Suprapubic skin (tissue), 4 donors: ENCODE measurements at places on chromosomes 1 and 21. TPM values are rescaled to one million over a fixed set of nuclear protein-coding genes. Genes with fewer than 3 reads are reported as not detected.

Gene RCSD1
- 1.3 TPM for total RNA-seq

Gene TENT5C
- 2.7 TPM for total RNA-seq

Gene SPRR2G
- 10.7 TPM for total RNA-seq

Gene HES5
- total RNA-seq, result 3.6 TPM

Gene VPS45
- total RNA-seq, result 28.0 TPM

Gene ANGPTL1
- 10.0 TPM for total RNA-seq

Gene PIGK
- 16.0 TPM for total RNA-seq

Gene RAD54L
- 1.1 TPM for total RNA-seq

Gene BTBD19
- total RNA-seq, result 1.2 TPM

Gene CHI3L2
- 9.8 TPM for total RNA-seq

Gene SPATA21
- not detected for total RNA-seq

Gene DISP1
- total RNA-seq, result 9.2 TPM

Gene HTR1D
- not detected for total RNA-seq

Gene RUNX3
- total RNA-seq, result 14.6 TPM

Gene TRAPPC10
- 38.6 TPM for total RNA-seq

Gene NCDN
- total RNA-seq, result 25.7 TPM

Gene KAZN
- total RNA-seq, result 33.5 TPM

Gene TMEM52
- total RNA-seq, result 2.2 TPM
